ENCODE measurements at places on chromosomes 1 and 21.

- DNase-seq, result no peak
These were observed 643.3 kb downstream of the NPHP4 start for GRCh38 chr1:5348732-5349465.

- no peak for DNase-seq
These were observed 34.2 kb downstream of the MRPS6 start for GRCh38 chr21:34107606-34108005.

DNA sequence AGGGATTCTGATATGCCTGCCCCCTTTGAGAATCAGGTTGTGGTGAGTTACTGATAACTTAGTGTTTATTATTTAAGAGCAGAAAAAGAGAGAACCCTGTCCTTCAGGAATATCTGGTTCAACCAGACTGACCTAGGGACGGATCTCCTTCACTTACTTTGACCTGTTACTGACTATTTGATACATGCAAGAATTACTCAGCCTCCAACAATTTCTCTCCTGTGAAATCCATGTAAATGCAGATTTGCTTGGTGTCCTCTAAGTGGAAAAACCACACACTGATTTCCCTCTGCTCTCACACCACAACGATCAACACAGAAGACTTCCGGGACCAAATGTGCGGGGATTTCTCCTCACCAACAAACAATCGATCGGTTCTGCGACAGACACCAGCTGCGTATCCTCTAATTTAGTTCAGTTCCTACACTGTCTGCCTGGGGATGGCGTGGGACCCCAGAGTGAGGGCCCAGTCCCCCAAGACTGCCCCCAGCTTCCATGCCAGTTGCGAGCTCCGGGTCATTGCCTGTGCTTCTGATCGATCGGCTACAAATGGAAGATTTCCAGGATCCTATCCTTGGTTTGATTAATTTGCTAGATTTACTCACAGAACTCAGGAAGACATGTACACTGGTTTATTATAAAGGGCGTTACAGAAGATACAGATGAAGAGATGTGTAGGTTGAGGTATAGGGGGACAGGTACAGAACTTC lies 51.7 kb downstream of the BACE2 start:
- no peak for DNase-seq

DNA sequence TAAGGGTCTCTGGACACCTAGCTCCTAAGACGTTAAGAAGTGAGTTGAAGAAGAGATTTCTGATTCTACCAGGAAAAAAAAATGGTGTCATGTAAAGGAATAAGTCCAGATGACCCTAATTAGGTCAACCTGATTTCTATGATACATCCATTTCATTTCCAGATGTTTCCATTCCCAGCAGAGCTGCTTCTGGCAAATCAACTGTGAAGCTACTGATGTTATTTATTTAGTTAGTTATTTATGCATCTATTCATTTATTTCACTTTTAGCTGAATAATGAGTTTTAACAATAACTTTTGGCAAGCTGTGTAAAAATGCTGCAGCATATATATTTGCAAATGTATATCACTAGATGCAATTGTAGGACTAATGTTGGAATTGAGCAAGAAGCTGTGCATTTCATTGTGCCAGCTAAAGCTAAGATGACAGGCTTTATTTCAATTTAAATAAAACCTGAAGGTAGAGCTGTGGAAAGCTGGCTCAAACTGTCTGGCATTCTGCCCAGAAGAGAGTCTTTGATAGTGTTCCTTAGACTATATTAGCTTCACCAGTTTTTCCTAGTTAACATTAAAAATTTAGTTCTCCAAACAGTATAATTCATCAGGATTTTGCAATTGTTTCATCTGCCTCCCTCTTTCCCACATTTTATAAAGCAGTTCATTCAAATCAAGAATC lies 1164.4 kb upstream of the ADGRL4 start:
- DNase-seq, result no peak

Data from nucleus accumbens (tissue), 56 donors.